Muscle of leg (tissue), 16 donors: ENCODE measurements at places on chromosomes 5 and 9. TPM values are rescaled to one million over a fixed set of nuclear protein-coding genes. Genes with fewer than 3 reads are reported as not detected.

GRCh38 chr5:66882606-66883227 is 286.5 kb downstream of the MAST4 start:
- DNase-seq: peak; percentile 32

- DNase-seq: no peak
Observed at GRCh38 chr5:87722286-87722685, 309.6 kb upstream of the CCNH start.

DNA sequence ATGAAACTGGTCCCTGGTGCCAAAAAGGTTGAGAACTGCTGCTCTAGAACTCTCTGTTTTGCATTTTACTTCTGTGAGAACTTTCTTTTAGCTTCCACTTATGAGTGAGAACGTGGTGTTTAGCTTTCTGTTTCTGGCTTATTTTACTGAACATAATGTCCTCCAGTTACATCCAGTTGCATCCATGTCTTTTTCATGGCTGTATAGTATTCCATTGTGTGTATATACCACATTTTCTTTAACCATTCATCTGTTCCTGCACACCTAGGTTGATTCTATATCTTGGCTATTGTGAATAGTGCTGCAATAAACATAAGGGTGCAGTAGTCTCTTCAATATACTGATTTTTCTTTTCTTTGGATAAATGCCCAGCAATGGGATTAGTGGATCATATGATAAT is 165.7 kb downstream of the NPR3 start:
- no peak for DNase-seq

The PARP8 gene
- total RNA-seq: 5.7 TPM

The PCDHA6 gene
- total RNA-seq: 0.09 TPM

DNA sequence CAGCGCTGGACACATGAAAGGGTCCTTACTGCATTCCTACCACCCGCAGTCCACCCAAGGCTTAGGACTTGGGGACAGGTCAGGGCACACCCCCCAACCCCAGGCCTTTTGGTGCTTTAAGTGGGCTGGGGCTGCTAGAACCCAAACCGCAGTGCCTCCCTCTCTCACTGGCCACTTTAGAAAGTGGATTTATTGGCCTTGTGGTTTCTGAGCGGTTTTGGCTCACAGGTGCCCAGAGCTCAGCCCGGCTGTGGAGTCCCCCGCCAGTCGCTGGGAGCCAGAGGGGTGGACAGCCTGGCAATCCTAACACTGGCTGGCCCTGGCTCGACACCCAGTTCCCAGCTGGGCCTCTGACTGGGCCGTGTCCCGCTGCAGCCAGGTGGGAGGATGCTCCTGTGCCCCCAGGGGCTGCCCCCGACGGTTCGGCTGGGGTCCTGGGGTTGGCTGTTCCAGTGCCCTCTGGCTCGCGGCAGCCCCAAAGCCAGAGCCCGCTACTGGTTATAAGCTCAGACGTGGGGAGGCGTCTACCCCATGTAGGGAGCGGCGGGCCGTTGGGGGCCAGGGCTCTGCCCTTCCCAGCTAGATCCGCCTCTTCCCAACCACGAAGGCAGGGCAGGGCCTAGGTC is 65.2 kb upstream of the RNU6ATAC start:
- DNase-seq: no peak

- DNase-seq: no peak
Observed at GRCh38 chr5:157961176-157961575, 102.2 kb upstream of the CLINT1 start.

GRCh38 chr9:137880160-137880975 is 2.8 kb downstream of the CACNA1B start:
- DNase-seq: no peak

The RELL2 gene
- total RNA-seq: 0.18 TPM

DNA sequence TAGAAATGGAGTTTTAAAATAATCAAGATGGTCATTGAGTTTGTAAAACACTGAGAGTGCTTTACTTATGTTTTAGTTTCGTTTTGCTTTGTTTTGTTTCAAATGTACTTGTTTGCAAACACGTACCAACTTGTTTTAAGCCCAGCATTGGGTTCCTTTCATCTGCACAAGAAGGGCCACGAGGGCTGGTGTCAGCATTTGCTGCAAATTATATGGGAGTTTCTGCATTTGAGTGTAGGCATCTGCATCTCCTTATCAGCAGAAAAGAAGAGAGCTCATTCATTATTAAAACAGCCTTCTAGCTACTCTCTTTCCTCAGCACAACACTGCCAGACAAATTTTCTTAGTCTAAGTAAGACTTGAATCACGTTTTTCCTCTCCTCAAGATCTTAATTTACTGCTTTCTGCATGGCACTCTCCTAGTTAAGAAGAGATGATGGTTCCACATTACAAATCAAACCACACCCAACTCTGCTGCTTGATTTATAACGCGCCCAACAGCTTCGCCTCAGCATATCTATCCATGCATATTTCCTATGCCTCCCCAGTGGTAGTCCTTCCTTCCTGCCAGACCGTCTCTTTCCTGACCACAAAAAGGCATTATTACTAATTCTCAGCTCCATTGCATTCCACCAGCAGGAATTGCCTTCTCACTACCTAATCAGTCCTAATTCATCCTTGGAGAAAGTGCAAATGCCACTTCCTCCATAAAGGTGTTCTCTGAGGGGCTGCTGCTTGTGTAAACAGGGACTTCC is 95.2 kb upstream of the CAST start:
- DNase-seq: no peak

GRCh38 chr9:135885100-135885853 is 22.1 kb downstream of the CAMSAP1 start:
- DNase-seq: no peak
